ENCODE measurements at places on chromosomes 5 and 9. TPM values are rescaled to one million over a fixed set of nuclear protein-coding genes. Genes with fewer than 3 reads are reported as not detected.
A peak's percentile ranks its signal among the peaks of the same experiment; 100 is the strongest.

Gene PCSK5
- total RNA-seq = 0.21 TPM

- no peaks in the 10 kb centered on the region for H3K36me3 ChIP-seq
- H3K4me1 ChIP-seq = no peaks in the 10 kb centered on the region
- no peak for DNase-seq
- no peak overlapping the region for H3K4me3 ChIP-seq
- no peaks in the 10 kb centered on the region for H3K27me3 ChIP-seq
- no peak overlapping the region for H3K27ac ChIP-seq
These were observed 51.2 kb upstream of the ZSWIM6 start for GRCh38 chr5:61280761-61281427.

- H3K36me3 ChIP-seq = no peaks in the 10 kb centered on the region
- no peak overlapping the region for H3K27ac ChIP-seq
- no peak overlapping the region for H3K4me3 ChIP-seq
- no peaks in the 10 kb centered on the region for H3K4me1 ChIP-seq
- no peak for DNase-seq
These were observed 510.3 kb upstream of the KLF4 start for GRCh38 chr9:107999890-108000289.

DNA sequence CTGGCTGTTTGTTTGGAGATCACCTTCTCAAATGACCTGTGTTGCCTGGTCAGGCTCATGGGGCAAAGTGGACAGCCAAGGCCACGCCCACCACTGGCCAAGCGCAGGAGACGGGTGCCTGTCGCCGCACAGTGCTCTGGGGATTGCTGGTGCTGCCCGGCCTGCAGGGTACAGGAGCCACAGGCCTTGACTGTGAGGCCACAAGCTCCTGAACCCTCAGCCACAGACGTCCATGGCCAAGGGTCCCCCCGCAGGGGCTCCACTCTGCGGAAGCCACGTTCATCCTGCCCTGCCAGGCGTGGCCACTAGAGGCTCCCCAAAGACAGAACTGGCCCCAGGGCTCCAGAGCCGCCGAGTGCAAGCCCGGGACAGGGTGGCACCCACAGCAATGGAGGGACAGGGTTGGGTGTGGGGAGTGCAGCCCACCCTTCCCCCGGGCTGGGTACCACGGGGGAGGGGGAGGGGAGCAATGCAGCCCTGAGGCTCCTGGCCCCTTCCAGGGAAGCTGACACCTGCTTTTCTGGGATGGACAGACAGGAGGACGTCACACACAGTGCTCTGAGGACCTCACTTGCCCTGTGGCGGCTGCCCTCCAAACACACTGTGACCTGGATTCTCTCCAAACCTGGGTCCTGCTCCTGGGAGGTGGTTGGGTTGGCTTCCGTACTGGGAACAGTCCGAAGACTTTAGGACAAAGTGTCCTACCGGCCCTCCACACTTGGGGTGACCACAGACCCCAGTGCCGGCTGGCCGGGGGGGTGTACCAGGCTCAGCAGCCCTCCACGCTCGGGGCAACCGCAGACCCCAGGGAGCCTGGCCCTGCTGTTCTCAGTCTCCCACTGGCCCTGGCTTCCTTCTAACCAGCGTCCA is 21.5 kb downstream of the TPPP start:
- no peaks in the 10 kb centered on the region for H3K27me3 ChIP-seq
- H3K4me3 ChIP-seq = peak overlapping the region; percentile 49
- DNase-seq = peak; percentile 68
- H3K36me3 ChIP-seq = no peaks in the 10 kb centered on the region

- no peaks in the 10 kb centered on the region for H3K27me3 ChIP-seq
- DNase-seq = no peak
- H3K4me1 ChIP-seq = no peaks in the 10 kb centered on the region
- no peak overlapping the region for H3K4me3 ChIP-seq
- H3K36me3 ChIP-seq = no peaks in the 10 kb centered on the region
- no peak overlapping the region for H3K27ac ChIP-seq
These were observed 203.4 kb upstream of the PRR16 start for GRCh38 chr5:120260651-120261050.
